ENCODE measurements at places on chromosomes 1 and 21. TPM values are rescaled to one million over a fixed set of nuclear protein-coding genes. Genes with fewer than 3 reads are reported as not detected.

The SGIP1 gene
- 1.9 TPM for total RNA-seq

The SPOCD1 gene
- 23.2 TPM for total RNA-seq

The CYYR1 gene
- total RNA-seq: 72.8 TPM

The S100A10 gene
- 351 TPM for total RNA-seq

The TEX38 gene
- total RNA-seq: not detected

The KHDC4 gene
- 28.8 TPM for total RNA-seq

The SLFNL1 gene
- 0.19 TPM for total RNA-seq

The PEX10 gene
- total RNA-seq: 20.8 TPM

The LCE2A gene
- total RNA-seq: not detected

The FHAD1 gene
- total RNA-seq: not detected

Data from omental fat pad (tissue), 4 donors.